ENCODE measurements at places on chromosomes 11 and 22.

DNA sequence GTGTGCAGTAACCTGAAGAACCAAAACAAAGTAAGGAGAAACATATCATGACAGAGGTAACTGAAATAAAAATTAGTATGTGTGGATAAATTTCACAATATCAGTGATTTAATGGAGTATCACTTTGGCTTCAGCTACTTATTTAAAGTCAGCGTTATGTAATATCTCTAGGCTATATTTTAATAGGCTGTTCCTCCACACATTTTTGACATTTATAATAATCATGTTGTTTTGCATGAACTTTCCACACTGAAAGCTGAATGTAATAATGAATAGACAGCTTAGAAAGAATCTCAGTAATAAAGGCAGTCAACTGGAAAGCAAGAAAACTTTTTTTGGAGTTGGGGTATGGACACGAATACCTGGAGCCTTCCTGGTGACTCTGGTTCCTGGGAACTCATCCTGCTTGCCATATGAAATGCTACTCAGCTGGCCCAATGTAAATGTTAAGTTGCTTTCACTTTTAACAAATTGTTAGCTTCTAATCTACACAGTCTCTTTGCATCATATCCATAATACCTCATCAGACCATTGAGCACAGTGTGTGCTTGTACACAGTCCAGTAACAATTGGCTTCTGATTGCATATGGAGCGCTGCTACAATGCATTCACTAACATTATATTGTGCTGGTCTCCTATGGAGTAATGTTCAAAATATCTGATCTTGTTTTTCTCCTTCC is 257.7 kb downstream of the SOX6 start:
- no peak for DNase-seq

DNA sequence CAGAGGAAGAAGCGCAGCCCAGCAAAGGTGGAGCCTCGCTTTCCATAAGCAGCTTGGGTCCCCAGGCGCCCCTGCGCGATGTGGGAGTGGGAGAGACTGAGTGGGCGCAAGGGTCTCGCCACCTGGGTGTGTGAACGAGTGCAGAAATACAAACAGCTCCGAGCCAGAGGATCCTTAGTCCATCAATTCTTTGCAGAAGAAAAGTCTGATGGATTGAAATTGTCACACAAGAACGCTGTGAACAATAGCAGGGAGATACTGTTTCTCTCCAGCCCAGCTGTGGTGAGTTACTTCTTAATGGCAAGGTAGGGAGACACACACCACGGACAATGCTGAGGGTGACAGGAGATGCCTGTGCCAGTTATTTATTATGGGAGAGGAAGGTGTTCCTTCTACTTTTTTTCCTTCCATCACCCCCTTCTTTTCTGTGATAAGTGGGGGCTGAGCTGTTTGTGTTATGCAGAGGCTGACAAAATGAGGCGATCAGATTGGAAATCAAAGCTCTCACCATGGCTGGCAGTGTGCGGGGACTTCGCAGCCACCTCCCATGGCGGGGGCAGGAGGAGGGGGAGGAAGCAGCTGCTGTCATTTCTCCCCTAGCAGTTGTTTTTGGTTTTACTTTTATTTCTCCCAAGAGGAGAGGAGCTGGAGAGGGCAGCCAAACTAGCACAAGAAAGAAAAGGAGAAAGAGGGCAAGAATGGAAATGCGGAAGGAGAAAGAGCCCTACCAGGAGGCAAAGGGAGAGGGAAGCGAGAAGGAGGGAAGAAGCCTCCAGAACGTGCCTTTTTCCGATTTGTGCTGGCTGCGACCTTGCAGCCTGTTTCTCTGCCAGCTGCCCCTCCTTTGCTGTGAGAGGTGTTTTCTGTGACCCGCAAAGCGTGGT is 755.8 kb downstream of the NTM start:
- no peak for DNase-seq

DNA sequence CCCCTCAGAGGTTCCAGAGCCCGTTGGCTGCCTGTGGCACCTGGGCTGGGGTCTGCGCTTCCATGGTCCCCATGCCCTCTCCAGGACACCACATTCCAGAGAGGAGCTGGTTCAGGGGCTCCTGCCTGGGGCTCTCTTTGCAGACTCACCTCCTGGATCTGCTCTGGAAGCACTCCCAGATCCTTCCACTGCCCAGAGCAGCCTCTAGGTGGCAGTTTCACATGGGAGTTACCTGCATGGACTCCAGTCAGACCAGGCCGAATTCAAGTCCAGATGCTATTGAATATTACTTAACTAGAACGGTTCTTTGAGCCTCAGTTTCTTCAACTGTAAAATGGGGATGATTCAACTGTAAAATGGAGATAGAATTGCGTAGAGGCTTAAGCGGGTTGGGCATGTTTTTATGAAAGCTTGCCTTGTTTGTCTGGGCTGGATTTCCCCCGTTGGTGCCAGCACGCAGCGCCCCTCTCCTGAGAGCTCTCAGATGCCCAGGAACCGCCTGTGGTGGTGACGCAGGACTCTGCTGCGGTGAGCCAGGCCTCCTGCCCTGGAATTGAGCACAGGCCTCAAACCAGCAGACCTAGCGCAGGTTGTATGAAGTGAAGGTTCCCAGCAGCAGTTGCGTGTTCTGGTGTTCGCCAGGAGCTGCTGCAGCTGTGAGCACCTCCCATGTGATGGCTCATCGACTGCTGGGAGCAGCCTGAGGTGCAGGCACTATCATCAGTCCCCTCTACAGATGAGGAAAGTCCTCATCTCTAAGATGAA is 44.2 kb downstream of the LMO1 start:
- peak; percentile 13 for DNase-seq

GRCh38 chr11:14750911-14751310 is 107.3 kb downstream of the PDE3B start:
- DNase-seq, result no peak

- no peak for DNase-seq
Observed at GRCh38 chr11:83864412-83865057, 578.4 kb upstream of the CCDC90B start.

GRCh38 chr11:82315093-82315492 is 418.6 kb downstream of the FAM181B start:
- DNase-seq, result peak; percentile 24

DNA sequence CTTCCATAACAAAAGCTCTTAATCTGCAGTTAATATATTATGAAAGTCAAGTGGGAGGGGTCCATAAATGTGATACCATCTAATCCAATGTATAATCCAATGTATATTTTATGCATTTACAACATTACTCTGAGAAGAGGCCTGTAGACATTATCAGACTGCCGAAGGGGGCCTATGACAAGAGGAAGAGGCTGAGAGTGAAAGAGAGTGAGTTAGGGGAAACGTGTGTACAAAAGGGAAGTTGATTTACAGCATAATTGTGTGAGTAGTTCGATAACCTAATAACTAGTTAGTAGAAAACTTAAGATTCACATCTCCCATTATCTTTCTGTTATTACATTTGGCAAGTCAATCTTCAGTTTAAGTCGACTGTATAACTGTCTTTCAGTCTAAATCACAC is 86.6 kb downstream of the DDX10 start:
- peak; percentile 13 for DNase-seq

DNA sequence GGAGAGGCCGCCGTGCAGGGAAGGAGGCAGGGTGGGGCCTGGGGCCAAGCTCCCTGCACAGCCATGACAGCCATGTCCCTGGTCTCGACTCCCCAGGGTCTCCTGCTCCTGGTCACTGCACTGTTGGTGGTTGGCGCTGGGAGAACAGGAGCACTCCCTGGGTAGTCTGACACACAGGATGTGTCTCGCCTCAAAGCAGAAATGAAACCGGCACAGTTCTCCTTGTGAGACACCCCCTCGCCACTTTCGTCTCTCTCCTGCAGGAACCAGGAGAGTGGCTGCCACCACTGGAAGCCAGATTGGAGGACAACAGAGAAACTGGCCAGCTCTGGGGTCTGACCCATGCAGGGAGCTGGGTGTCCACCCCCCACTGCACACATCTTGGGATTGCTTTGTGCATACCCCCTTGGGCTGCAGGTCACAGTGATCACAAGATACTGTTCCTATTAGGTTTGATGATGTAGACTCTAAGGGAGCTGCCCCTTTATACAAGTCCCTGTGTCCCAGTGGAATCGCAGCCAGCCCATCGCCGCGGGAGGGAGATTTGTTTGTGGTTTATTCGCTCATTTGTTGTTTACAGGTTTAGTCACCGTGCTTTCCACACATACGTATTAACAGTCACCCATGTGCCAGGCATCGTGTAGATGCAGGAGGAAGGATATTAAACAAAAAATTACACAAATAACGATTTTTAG is 27.0 kb upstream of the YWHAH start:
- peak; percentile 83 for DNase-seq

- no peak for DNase-seq
Observed at GRCh38 chr11:7573193-7573557, 59.4 kb downstream of the PPFIBP2 start.

DNA sequence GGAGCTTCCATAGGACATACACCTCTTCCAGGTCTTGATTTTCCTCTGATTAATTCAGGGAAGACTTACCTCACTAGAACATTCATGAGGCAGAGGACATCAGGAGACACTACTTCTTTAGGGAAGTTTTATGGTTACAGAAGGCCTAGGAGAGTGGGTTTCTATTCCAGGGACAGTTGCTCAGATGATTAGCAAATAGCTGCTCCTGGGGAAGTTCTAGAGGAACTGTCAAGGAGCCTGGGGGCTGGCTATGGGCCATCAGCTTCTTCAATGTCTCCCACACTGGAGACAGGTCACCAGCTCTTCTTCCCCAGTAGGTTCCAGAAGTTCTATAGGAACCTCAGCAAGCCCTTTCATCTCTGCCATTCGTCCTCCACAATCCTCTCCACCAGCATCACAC is 11.5 kb upstream of the OR10A5 start:
- DNase-seq, result no peak

GRCh38 chr11:73193251-73194033 is 24.6 kb upstream of the P2RY2 start:
- DNase-seq, result no peak

DNA sequence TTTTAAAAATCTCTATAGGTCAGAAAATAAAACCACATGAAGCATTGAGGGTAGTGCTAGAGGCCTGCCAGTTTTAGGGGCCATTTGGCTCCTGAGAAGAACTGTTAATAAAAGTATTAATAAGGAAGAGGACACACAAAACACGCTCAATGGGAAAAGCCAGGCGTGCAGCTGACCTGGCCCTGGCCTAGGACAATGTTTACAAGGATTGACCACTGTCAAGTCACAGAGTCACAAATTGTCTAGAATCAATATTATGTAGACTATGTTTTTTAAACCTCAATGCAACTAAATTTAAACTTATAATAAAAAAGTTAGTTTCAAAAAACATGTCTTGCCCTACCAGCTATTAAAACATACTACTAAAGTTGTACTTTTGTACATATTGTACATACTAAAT is 89.4 kb downstream of the YAP1 start:
- no peak for DNase-seq

- peak; percentile 80 for DNase-seq
Observed at GRCh38 chr11:118012083-118012669, 26.0 kb downstream of the IL10RA start.

DNA sequence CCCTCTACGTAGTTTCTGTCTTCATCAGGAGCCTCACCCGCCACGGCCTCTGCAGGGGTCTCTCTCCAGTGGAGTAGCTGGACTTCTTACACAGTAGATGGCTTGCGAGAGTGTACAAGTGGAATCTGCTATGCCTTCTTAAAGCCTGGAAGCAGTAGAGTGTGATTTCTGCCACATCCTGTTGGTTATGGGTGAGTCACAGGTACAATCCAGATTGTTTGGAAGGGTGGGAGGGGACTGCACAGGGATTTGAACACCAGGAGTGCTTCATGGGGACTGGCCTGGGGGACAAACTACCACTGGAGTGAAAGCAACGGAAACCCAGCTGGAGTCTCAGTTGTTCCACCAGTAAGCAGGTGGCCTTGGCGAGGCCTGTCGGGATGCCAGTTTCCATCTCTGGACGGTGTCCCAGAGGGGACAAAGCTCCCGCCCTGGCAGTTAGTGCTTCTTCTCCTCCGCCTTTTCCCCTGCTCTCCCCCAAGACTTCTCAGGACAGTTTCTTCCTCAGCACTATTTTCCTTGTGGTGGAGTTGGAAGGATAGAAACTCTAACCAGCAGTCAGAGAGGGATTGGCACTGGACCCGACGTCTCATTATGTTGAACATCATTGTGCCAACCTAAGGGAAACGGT is 85.0 kb upstream of the RCN1 start:
- no peak for DNase-seq

DNA sequence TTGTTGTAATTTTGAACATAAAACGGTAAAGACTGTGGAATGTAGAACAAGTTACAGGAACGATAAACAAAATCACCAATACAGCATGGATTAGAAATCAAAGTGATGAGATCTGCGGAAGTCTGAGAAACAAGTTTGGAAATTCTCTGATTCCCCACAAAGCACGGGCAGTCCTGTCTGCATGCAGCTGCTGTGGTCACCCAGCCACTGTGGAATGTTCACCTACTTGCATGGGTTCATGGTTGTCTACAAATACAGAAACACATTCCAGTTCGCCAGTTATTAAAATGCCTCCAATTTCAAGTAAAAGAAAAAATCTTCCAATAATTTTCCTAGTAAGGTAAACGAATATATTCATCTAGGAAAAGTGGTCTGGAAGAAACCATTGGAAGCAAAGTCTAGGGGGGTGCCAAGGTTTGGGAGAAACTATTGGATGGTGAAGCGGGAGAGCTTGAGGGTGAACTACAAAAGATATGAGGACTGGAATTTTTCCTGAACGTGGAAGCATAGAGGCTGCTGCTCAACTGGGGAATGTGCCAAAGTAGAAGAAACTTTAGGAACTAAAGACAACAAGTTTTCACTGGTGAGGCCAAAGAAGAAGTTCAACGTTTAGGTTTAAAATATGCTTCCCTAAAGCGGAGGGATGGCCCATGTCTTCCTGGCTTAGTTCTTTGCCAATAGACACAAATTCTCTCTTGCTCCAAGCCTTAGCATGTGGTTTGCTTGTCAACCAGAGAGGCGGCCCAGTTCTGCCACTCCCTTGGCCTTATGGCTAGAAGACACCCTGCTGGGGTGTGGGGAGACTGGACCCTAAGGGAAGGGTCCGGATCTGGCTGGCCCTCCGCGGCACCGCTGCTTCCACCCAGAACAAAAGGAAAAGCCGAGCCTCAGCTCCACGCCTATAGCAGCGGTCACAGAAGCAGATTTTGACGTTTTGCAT is 70.2 kb downstream of the CTTN start:
- no peak for DNase-seq

GRCh38 chr22:31603574-31603973 is 58.4 kb downstream of the PISD start:
- DNase-seq, result no peak

DNA sequence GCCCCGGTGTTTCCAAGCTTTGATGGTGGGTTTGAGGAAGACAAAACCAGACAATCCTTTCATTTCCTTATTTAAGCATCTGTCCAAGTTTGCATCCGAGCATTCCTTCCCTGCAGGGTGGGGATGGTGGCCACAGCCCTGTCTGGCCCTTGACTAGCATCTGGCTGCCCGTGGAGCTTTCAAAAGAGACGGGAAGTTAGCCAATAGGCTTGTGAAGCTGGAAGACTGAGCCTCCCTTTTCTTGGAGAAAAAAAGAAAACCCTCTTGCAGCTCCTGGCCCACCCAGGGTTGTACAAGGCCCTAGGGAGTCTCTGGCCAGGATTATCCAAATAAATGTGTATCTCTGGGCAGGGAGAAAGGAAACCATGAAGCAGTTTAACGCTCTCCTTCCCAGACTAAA is 60.6 kb downstream of the MICAL2 start:
- DNase-seq, result no peak

Data from HL-60 (cell line).